ENCODE measurements at places on chromosomes 13 and 19.

DNA sequence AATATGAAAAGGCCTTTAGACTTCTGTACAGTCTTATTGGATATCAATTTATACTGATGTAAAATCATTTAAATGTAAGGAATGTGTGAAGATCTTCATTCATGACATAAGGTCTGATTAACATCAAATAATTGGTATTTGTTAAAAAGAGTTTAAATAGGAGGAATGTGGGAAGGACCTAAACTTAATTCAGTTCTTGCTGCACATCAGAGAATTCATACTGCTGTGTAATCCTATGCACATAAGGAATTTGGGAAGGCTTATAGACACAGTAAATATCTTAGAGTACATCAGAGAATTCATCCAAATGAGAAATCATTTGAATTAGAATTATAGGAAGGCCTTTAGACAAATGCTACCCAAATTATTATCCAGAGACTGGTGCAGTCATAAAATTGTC is 21.7 kb downstream of the ZNF283 start:
- no peak for DNase-seq

DNA sequence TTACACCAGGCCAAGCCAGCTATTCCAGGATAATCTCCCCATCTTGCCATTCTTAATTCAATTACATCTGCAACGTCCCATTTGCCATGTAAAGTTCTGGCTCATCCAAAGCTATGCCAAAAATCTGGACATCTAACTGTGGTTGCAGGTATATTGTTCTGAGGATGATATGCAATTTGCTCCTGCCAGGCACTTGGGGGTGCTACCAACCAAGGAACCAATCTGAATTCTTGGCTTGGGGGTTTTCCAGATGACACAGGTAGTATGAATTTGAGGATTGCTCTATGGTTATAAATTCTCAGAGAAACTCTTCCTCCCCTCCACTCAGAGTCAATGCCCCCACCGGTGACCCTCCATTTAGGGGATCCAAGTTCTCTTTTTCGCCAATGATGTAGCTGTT is 33.0 kb downstream of the CRYL1 start:
- DNase-seq: no peak

DNA sequence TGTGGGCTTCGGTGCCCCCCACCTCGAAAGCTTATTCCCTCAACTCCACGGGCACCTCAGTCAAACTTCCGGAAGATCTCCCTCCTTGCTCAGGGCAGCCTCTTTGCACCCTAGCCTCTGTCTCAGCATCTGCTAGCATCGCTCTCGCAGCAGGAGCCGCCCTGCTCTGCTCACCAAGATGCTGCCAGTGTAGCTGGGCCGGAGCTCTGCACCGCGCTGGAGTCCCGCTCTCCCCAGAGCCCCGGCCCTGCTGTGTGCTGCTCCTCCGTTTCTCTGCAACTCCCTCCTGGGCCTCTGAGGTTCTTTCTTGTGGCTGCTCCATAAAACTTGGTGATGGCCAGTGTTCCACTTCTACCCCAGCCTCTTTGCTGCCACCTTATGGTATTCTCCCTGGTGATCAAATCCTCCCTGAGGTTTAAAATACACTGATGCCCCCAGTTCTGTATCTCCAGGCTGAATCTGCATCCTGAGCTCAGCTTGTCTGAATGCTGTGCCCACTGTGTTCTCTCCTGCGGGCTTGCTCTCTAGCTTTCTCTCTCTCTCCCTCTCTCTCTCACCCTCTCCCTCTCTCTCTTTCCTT is 198.0 kb downstream of the UQCRFS1 start:
- DNase-seq: no peak

DNA sequence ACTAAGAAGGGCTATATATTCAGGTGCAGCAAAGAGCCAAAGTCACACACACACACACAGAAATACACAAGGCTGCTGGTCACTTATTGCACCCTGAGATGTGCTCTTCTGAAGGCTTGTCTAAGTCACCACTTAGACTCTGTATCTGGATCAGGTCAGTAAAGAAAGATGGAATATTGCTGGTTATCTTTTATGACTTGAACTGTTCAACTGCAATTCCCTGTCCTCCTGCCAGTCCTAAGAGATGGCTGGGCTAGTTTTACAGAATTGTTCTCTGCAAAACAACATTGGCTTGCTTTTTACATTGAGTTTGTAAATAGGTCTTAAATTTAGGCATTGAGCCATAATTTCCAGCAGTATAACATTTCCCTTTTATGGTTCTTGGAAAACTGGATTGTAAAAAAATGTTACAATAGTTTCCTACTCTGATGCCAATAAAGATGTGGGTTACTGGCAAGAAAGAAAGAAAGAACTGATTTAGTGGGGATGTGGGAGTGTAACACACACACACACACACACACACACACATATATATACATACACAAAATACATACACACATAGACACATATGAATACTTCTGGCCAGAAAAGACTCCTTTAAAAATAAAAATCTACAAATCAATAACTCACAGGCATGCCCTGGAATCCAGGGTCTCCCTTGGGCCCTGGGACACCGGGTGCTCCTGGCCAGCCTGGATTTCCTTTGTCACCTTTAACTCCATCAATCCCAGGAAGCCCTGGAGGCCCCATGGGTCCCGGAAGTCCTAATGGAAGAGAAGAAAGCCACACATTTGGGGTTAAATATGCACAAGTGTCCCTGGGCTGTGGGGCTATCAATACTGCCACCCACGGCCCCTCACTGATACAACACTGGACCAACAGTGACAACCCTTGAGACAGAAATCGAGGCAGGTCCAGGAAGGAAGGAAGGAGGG is 137.7 kb downstream of the COL4A1 start:
- DNase-seq: no peak

- no peak for DNase-seq
Measured at GRCh38 chr19:49573009-49573408, 7.3 kb downstream of the NOSIP start.

All from activated T-helper 1 cell treated with Interleukin-2 at 50 U/mL for 16 hours (primary cell).